Hematopoietic multipotent progenitor cell treated with erythropoietin and hydrocortisone succinate and interleukin-3 and kit ligand, for 6 days (in vitro differentiated cells): ENCODE measurements at places on chromosomes 2 and 18.
A peak's percentile ranks its signal among the peaks of the same experiment; 100 is the strongest.

DNA sequence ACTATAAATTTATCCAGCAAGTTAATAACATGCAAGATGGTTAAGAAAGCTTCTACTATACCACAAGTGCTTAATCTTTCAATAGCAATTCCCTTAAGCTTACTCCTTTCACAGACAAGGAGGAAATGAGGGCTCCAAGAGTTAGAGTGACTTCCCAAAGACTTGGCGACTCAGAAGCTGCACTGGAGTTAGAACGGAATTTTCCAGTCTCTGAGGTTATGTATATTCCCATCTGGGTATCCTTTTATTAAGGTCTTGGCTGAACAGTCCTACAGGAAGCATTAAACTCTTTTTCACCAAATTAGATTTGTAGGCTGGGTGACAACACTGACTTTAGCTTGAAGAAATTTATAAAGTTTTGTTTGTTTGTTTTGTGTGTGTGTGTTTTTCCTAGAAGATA, 256.9 kb upstream of the DPP10 start:
- no peak for DNase-seq

GRCh38 chr18:52496426-52496825, 156.4 kb downstream of the DCC start:
- DNase-seq: no peak

GRCh38 chr2:43217228-43218154, 8.9 kb downstream of the ZFP36L2 start:
- DNase-seq: peak; percentile 54

DNA sequence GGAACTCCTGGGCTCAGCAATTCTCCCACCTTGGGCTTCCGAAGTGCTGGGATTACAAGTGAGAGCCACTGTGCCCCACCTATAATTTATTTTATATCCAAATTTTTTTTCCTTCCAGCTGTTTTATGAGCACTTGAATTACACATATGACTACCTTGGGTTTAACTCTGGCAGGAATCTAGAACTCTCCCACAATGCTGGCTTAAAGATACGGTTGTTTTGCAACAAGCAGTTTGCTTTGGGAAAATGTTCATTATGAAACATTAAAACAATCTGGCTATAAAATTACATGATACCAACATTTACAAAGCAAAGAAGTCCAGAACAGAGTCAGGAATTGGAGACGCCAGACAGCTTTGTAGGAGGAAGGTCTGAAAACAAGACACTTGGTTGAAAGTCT, 12.8 kb downstream of the CD302 start:
- DNase-seq: no peak

GRCh38 chr2:164764474-164764873, 77.1 kb downstream of the COBLL1 start:
- DNase-seq: no peak

DNA sequence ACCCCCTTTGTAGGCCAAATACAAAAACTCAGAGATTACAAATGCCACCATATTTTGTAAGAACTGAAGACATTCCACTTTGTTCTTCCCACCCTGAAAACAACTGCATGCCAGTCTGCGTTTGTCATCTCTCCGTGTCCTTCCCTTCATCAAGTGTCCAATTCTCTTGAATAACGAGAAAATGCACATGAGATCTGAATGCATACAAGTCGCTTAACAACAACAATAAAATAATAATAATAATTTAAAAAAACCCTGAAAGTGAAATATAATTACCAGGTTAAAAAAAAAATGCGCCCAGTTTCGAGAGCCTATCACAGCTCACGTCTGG, 2.0 kb upstream of the SETBP1 start:
- no peak for DNase-seq

DNA sequence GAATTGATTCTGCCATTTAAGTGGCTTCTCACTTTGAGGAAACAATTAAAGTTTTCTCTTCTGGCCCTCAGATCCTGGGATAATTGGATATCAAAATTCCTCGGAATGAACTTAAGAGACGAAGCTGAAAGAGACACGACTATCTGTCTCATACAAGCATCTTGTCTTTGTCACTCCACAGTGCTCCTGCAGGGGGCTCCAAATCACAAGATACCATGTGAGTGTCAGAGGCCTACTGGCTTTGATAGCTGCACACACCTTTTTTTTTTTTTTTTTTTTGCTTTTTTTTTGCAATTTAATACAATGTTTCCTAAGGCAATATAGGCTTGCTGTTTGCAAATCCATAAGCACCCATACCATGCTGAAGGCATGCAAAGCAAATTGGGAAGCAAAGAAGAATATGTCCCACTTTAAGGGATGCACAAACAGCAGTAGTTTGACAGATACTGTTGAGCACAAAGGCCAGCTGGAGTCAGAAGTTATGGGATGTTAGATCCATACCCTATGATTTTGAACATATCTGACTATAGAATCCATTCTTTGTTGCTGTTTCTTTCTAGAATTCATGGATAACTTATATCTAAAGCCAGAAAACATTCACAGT, 109.0 kb upstream of the CBLN2 start:
- DNase-seq: peak; percentile 66

DNA sequence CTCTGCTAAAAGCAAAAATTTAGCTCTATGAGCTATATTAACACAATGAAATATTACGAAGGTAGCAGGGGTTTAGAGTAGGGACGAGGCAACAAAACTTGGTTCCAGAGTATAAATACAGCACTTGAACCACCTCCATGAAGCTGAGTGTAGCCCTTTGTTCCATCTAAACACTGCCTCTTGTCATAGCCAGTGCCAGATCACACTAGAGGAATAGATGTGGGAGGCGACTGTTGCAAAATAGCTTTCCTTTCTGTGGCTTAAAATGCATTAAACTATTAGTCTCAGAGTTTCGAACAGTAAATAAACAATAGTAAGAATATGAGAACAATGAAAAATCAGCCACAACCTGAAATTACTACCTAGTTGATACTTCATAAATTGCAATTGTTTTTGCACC, 29.8 kb downstream of the PIEZO2 start:
- DNase-seq: no peak

GRCh38 chr18:58584200-58585127, 44.4 kb downstream of the ALPK2 start:
- no peak for DNase-seq

DNA sequence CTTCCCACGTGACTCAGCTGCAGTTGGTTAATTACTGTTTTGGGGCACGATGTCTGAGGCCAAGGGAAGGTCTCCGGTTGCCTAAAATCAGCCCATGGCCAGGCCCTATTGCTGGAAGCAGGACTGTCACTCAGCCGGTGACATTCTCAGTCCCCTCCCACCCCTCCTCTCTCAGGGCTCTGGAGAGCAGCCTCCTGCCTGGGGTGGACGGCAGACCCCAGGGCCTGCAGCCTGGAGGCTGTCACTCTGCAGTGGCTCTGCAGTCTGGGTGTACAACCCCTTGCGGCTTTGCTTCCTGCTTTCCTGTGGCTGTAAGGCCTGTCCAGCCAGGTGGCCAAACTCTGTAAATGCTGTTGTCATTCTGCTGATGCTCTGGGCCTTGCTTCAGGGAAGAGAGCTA, 32.8 kb downstream of the ZBTB7C start:
- no peak for DNase-seq

DNA sequence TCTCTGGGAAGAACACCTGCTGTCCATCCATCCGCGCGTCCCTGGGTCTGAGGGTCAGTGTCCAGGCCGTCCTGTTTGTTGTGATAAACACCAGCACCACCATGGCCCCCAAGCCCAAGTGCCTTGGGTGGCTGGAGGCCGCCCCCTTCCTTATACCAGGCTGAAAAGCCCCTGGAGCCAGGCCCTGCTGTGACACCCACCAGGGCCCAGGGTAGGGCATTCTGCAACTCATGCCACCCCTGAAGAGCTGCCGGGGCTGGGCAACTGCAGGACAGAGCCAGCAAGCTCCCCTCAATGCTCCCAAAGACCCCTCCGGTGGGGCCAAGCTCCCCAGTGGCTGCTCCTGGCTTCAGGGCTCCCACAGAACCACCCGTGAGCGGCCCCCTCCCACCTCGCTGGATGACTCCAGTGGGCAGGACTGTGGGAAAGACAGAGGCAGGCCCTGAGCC, 31.9 kb upstream of the SNED1 start:
- no peak for DNase-seq

- no peak for DNase-seq
These were observed 53.2 kb downstream of the FAM168B start for GRCh38 chr2:131039908-131040660.

DNA sequence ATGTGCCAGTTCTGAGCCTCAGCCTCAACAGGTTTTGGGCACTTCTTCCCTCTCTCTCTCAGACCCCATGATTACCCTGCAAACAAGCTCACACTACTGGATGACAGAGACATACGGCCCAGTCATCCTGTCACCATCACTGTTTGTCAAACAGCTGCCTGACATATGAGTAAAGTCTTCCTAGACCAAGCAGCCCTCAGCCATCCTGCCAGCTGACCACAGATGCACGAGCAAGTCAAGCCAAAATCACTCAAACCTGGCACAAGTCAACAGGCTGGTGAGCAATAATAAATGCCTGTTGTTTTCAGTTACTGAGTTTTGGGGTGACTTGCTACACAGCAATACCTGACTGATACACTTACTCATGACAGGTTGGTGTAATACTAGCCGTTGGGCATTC, 75.5 kb upstream of the KLF7 start:
- DNase-seq: no peak

GRCh38 chr2:105278654-105279053, 37.1 kb downstream of the GPR45 start:
- no peak for DNase-seq

DNA sequence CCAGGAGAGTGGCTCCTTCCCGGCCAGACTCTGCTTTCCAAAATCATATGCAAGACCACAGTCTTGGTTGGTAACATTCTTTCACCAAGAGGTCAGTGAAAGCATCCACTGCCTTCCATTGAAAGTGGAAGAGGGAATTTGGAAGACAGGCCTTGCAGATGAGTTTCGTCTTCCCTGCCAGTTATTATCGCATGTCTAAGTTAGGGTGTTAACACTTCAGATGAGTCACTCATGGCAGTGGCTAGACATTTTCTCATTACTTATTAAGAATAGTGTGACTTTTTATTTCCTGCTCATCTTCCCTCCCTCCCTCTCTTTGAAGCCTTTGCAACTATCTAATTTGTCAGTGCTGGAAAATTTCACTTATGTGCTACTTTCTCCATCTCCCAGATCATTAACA, 102.9 kb upstream of the EPB41L3 start:
- no peak for DNase-seq

DNA sequence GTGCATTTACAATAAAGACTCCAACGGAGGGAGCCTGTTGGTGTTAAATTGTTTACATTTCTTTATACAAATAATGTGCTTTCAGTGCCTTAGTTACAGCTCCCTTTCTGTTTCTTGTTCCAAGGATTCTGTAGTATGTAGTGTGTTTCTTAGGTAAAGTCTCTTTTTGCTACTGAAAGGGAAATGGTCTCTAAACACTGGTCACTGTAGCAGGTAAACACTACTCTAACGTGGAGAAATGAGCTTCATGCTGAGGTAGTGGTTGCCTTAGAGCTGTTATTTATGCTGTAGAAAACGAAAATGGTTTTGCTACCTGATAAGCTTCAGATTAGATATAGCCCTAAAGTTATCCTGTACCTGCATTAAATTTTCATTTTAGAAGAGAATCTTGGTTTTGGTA, 163.6 kb downstream of the CAPN13 start:
- DNase-seq: no peak

GRCh38 chr2:153939124-153939796, 67.5 kb downstream of the GALNT13 start:
- DNase-seq: no peak

GRCh38 chr2:128438586-128438985, 119.9 kb upstream of the HS6ST1 start:
- no peak for DNase-seq

DNA sequence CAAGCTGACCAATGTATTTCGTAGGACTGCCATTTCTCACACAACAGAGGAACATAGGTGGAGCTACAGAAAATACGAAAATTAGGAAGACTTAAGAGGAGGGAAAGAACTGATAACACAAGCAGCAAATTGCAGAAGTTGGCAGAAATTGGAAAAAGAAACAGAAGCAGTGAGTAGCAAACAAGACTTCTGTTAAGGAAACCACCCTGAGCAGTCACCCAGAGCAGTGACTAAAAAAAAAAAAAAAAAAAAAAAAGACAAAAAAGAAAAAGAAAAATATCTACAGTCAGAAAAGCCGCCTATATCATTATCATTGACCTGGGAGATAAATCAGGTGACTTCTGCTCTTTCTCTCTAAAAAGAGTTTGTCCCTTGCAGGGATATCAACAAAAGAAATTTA, 21.4 kb downstream of the STK17B start:
- peak; percentile 59 for DNase-seq

DNA sequence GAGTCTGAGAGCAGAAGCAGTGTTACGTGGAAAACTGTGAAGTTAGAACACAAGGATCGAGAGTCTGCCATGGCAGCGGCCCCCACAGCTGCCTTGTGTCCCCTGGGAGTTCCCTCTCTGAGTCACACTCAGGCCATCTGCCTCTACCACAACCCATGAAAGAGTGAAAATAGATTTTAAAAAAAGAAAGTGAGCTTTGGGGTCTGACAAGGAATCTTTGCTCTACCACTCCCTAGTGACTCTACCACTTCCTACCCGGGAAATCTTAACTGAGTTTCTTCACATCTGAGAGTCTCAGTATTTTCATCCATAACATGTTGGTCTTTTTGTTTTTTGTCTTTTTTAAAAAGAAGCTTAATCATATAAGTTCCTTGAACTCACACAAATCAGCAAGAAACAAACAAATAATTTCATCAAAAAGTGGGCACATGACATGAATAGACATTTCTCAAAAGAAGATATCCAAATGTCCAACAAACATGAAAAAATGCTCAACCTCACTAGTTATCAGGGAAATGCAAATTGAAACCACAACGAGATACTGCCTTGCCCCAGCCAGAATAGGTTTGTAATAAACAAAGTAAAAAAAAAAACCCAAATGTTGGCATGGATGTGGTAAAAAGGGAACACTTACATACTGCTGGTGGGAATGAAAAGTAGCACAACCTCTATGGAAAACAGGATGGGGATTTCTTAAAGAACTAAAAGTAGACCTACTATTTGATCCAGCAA, 2.4 kb upstream of the MSGN1 start:
- no peak for DNase-seq

DNA sequence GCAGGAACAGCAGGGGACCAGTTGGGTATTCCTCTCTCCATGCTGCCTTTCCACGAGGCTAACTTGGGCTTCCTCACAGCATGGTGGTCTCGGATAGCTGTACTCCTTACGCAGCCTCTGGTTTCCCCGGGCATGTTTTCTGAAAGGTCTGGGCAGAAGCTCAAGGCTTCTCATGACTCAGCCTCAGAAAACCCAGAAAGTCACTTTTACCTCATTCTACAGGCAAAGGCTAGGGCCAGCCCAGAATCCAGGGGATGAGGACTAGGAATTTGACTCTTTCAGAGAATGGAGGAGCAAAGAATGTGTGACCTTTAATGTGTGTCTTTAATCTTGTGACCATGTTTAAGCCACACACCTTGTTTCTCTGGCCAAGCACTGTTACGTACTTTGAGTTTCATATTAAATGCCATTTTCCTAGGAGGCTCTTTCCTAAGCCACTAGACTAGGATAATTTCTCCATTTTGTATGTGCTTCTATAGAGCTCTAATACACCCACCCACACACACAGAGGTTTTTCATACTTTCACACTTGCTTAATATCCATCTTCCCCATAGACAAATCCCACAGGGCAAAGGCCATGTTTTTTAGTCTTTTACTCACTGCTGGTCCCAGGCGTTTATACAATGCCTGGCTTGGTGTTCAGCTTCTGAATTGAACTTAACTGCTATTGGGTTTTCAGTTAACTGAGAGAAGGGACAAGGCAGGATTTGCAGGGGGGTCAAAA, 77.3 kb downstream of the LONRF2 start:
- DNase-seq: no peak
